Left hindlimb (tissue), 1 donor: ENCODE measurements at places on chromosomes 16 and 17.

GRCh38 chr16:13988038-13988437, 68.1 kb downstream of the ERCC4 start:
- no peak for DNase-seq

DNA sequence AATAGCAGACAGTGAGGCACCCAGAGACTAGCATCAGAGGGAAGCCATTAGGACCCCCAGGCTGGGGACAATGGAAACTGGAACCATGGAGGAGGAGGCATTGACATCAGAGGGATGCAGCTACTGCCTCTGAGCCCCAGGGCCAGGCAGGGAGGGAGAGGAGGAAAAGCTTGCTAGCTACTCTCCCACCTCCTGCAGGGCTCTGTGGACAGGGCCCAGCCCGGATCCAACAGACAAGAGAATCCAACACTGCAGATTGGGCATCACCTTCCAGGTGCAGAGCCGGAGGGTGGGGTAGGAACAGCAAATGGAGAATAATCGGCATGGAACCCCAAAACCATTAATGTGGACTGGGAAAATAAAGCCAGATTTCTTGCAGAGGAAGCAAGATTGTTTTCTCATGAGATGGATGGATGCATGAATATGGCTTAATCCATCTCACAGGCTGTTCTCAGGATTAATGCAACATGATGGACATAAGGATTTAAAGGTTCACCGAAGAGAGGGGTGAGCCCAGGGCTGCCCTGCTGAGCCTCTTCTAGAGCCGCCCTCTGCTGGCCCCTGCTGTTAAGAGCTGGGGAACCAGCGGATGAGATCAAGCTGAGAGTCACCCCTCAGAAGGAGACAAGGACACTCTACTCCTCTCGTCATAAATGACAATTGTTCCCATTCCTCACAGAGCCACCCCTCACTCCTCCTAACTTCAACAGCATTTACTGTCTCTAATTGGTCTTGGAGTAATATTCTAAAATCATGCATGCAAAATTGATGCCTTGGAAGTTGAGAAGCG, 48.8 kb downstream of the DNAH3 start:
- DNase-seq = no peak

- no peak for DNase-seq
These were observed 88.0 kb downstream of the TMEM100 start for GRCh38 chr17:55634702-55635101.

DNA sequence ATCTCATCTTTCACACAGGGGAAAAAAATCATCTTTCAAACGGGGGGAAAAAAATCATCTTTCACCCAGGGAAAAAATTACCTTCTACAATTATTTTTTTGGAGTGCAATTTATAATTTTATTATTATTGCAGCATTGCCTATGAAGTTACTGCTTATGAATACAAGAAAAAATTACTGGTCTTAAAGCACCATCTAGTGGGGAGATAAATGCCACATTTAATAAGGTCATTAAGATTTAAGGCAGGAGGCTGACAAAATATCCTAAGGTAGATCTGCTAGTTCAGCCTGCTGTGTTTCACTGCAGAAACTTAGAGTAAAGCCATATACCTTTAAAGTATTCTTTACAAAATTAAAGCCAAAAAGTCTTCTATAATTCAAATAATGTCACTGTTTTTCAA, 13.7 kb downstream of the SHCBP1 start:
- no peak for DNase-seq

GRCh38 chr17:48544349-48545021, 424 bp downstream of the HOXB2 start:
- DNase-seq = peak; percentile 84

DNA sequence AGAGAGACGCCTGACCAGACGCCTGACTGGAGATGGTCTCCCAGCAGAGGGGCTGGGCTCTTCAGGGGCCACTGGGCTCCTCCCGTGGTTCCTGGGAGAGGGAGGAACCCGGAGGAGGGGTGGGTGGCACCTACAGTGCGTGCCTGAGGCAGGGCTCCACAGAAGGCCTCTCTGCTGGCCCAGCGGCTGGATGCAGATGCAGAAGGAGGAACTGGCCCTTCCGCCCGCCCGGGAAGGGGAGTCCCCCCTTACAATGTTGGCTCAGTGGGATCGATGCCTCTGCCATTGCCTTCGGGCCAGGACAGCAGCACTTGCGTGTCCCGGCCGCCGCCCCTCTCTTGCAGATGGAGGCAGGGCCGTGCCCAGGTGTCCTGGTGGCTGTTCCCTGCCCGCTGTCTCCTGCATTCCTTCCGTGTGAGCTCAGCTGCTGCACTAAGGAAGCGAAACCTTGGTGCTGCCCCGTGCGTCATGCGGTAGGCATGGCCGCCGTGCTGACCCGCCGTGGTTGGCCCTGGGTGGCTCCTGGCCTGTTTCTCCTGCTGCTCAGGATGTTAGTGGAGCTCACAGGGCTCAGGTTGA, 15.1 kb downstream of the BAIAP2 start:
- DNase-seq = no peak

GRCh38 chr16:66824006-66824405, 6.8 kb downstream of the NAE1 start:
- no peak for DNase-seq

GRCh38 chr16:60566901-60567300, 1469.3 kb downstream of the CDH8 start:
- DNase-seq = no peak

- DNase-seq = no peak
These were observed 1.1 kb downstream of the DCUN1D3 start for GRCh38 chr16:20899071-20899470.

DNA sequence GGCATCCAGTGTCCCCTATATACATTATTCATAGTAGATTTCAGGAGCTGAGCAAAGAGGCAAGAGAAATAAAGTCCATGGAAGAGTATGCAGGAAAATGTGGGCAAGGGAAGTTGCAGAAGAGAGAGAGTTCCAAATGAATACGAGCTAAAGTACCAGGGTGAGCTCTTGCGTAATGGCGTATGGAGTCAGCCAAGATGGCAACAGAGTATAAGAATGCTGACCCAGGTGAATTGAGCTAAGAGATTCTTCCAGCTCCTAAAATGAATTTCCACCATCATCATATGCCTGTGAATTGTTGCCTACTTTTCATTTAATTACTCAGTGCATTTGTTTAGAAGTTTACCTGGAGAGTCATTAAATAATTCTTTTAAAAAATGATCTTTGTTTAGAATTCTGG, 153.2 kb upstream of the CNTNAP4 start:
- no peak for DNase-seq

DNA sequence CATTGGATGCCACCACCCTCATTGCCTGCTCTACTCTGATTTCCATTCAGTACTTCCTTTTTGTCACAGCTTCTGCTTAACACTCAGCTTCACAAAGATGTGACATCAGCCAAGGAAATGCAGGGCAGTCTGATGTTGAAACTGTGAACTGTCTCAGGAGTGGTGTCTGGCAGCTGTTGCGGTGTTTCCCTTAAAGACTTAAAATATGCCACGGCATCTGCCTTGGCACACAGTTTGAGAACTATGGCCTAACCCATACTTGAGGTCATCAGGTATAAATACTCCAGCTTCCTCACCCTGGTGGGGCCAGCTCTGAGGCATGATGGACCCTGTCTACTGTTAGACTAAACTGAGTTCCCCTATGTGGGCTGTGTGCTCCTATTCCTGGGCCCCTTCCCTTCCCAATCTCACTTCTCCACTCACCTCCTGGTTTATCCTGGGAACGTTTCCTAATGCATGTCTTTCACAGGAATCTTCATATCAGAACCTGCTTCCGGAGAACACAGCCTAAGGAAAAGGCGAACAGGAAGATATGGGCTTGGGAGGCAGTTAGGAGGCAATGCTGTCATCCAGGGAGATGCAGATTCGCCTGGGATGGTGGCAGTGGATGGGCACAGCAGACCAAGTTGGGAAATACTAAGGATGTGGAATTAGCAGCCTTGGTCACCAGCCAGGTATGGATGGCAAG, 96.5 kb downstream of the WSCD1 start:
- no peak for DNase-seq

DNA sequence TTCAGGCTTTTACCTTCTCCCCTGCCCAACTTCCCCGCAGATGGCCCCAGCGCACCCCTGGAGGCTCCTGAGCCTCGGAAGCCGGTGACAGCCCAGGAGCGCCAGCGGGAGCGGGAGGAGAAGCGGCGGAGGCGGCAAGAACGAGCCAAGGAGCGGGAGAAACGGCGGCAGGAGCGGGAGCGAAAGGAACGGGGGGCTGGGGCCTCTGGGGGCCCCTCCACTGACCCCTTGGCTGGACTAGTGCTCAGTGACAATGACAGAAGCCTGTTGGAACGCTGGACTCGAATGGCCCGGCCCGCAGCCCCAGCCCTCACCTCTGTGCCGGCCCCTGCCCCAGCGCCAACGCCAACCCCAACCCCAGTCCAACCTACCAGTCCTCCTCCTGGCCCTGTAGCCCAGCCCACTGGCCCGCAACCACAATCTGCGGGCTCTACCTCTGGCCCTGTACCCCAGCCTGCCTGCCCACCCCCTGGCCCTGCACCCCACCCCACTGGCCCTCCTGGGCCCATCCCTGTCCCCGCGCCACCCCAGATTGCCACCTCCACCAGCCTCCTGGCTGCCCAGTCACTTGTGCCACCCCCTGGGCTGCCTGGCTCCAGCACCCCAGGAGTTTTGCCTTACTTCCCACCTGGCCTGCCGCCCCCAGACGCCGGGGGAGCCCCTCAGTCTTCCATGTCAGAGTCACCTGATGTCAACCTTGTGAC, 3.6 kb downstream of the MAPK7 start:
- peak; percentile 27 for DNase-seq

GRCh38 chr16:69345923-69346322, 5.7 kb downstream of the TMED6 start:
- DNase-seq = no peak

DNA sequence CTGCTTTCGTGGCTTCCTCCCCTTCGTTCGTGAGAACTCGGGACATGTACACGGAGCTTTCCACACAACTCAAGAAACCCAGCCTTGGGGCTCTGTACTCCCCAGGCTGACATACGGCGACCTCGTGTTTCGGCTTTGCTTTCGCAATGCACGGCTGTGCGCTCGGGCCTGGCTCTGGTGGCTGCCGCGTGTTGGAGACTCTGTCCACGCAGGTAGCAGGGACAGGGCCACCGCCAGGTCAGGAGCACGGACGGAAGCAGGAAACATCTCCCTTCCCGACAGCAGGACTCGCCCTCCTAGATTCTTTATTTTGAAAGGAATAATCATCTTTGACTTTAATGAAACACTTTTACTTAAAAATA, 17.3 kb downstream of the UTS2R start:
- DNase-seq = no peak

- DNase-seq = no peak
These were observed 5.1 kb upstream of the ITPRIPL2 start for GRCh38 chr16:19108409-19109287.

GRCh38 chr17:78784352-78784751, 2.3 kb upstream of the CYTH1 start:
- DNase-seq = no peak

GRCh38 chr16:50458667-50459495, 89.3 kb upstream of the NKD1 start:
- no peak for DNase-seq

DNA sequence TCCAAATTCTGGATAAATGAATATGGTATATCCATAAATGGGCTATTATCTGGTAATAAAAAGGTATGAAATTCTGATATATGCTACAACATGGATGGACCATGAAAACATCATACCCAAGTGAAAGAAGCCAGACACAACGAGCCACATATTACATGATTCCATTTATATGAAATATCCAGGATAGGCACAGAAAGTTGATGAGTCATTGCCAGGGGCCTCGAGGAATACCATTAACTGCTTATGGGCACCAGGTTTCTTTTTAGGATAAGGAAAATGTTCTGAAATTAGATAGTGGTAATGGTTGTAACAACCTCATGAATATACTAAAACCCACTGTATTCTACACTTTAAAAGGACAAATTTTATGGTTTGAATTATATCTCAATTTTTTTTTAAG, 123.2 kb downstream of the PITPNC1 start:
- no peak for DNase-seq

GRCh38 chr17:81251709-81252301, 12.7 kb downstream of the NDUFAF8 start:
- no peak for DNase-seq

DNA sequence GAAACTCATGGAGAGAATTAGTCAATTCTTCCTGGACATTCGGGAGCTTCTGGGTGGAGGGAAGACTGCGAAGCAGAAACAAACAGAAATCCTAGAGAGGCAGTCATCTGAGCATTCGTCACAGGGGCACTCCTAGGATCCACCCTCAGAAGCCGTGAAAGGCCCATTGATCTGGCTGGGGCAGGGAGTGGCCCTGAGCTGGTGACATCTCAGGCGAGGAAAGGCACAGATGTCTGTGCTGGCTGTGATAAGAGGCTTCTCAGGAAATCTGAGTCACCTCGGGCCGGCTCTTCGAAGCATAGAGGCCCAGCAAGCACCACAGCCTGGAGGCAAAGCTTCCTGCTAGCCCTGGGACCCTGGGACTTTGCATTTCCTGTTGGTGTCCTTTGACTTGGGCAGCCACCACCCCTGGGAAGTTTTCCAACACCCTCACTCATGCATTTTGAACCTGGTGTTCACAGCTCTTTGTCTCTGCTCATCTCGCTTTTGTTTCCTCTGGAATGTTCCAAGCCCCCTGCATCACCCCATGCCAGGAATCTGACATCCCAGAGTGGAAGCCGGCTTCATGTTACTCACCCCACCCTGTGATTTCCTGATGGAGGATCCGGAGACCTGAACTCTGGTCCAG, 23.3 kb upstream of the CDRT4 start:
- peak; percentile 61 for DNase-seq

DNA sequence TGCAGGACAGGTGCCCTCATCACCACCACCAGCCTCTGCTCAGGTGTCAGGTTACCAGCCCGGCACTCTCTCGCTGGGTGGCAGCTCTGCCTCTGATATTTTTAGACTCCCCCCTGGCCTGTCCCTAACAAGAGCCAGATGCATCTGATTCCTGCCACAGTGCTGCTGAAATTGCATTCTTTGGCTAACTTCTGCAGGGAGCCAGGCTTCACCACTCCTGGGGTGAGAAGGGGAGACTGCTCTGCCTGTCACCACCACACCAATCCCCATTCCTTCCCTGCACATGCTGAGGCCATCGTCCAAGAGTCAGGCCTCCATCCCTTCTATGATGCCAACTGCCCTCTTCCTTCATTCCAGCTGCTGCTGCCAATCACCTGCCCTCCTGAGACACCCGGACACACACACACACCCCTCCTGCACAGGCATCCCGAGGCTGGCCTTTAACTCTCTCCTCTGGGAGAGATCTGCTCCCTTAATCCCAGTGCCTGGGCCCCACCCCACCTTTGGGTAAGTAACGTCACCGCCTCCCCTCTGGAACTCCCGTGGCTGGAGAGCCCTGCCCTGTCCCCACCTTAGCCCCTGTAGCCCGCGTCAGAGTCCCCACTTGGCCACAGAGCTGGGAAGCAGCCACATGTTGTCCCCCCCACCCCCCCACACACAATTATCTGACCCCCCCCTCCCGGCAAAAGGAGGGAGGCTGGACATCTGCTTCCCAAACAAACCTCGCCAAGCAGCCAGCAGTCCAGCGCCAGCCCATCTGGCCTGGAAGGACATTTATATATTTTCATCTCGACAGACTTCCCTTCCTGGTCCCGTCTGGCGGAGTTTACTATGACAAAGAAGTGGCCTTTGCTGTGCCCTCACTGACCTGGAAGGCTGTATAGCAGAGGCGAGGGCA, 2.8 kb downstream of the EMP2 start:
- DNase-seq = peak; percentile 73
